Activated CD4-positive, alpha-beta T cell treated with anti-CD3 and anti-CD28 coated beads, Interleukin-2, amount 50 U/mL, for 1 hour (primary cell): ENCODE measurements at places on chromosomes 2 and 18.

DNA sequence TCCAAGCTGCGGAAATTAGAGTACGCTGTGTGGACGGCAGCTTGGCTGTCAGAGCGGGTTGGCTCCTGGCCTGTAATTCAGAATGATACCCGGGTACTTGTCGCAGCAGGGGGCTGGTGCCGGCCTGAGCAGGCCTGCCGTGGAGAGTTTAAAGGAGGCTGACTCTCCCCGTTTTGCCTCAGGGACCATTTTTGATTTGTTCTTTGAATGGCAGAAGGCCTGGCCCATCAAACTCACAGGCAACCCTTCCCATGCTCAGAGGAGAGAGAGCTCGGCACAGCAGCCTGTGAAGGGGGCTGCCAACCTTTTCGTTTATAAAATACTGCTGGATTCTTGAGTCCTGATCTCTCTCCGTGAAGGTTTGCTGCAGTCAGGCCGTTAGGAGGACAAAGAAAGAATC lies 151.3 kb downstream of the KLHL29 start:
- DNase-seq: no peak

GRCh38 chr2:226993171-226993570 lies 157.3 kb downstream of the RHBDD1 start:
- no peak for DNase-seq

- no peak for DNase-seq
Measured at GRCh38 chr2:174794851-174795374, 30.6 kb upstream of the CHRNA1 start.

GRCh38 chr2:197297266-197297665 lies 13.3 kb downstream of the ANKRD44 start:
- no peak for DNase-seq

GRCh38 chr2:56753182-56753581 lies 569.4 kb downstream of the CCDC85A start:
- no peak for DNase-seq
